ENCODE measurements at places on chromosomes 13 and 19.
A peak's percentile ranks its signal among the peaks of the same experiment; 100 is the strongest.

DNA sequence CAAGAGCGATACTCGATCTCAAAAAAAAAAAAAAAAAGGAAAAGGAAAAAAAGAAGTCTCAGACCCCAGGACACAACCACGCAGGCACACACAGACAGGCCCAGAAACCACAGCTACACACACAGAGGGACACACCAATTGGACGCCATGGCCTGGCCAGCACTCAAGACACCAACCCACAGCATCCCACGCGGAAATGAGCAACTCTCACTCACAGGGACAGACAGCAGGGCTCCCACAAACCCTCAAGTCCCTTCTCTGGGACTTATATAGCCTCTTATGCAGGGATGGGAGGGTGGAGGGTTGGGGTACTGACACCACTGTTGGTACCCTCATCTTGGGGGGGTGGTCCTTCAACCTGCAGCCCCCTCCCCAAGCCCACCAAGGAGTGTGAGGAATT, 5.9 kb downstream of the NOTCH3 start:
- no peak for DNase-seq

- no peak for DNase-seq
These were observed 100.0 kb downstream of the GADD45B start for GRCh38 chr19:2575734-2576481.

GRCh38 chr13:102191951-102192502, 209.8 kb downstream of the FGF14 start:
- DNase-seq = no peak

GRCh38 chr13:105918842-105919741, 616.4 kb downstream of the EFNB2 start:
- no peak for DNase-seq

DNA sequence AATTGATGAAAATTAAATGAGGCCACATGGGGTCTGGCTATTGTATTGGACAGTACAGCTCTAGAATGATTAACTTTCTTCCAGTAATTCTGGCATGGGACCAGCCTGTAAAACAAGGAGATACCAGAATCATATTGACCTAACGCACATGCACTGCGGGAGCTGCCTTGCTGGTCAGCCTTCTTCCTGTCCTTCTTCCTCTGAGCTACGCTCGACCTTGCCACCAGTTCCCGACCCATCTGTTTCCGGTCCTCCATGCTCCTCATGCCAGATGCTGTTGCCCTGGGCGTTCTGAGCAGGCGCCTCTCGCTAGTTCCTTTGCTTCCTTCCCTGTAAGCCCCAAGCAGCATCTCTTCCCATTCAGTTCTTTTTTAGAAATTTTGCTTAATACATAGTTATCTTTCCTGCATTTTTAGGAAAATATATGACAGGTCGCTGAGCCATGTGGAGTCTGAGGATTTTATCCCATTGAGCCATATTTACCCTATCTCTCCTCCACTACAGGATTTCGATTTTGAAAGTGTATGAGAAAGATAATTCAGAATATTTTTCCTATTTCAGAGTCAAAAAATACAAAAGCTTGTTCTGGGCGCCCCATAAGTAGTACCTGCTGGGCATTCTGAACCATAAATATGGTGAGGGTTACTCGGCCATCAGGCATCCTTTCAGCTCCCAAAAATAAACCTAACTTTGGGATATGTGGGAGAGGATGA, 38.6 kb downstream of the TNFRSF19 start:
- no peak for DNase-seq

GRCh38 chr13:45179428-45179827, 21.4 kb downstream of the KCTD4 start:
- DNase-seq = no peak

GRCh38 chr19:4851551-4852290, 15.7 kb downstream of the PLIN3 start:
- DNase-seq = peak; percentile 22

- DNase-seq = no peak
These were observed 26.3 kb upstream of the KL start for GRCh38 chr13:32989942-32990341.

DNA sequence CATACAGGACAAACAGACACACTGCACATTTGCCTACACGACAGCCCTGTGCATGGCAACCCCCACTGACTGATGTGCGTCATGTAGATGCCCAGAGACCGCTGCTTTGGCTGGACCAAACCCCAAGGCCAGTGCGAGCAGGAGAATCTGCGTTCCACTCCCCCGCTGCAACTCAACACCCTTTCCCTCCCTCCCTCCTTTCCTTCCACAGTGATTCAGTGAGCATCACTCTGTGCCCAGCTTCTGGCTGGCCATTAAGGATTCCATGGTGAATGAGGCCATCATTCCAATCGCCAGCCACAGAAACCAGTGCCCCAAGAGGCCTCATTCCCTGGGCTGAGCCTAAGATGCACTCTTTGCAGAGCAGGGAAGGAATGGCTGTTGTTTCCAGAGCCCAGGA, 61.6 kb downstream of the GSX1 start:
- DNase-seq = no peak

DNA sequence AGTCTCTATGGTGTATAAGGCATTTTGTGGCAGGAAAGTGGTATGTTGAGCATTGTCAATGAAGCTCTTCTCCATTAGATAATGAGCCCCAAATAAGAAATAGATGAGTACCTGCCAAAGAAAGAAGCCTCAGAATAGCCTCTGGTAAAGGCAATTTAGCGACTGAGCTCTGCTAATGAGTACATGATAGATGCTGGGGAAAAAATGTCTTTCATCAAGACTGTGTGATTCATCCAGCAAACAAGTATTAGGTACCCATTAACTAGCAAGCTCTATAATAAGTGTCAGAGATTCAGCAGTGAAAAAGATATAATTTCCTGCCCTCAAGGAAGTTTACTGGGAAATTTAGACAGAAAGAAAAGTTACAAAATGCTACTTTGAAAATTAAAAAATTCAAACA, 294.6 kb downstream of the ITGBL1 start:
- no peak for DNase-seq

DNA sequence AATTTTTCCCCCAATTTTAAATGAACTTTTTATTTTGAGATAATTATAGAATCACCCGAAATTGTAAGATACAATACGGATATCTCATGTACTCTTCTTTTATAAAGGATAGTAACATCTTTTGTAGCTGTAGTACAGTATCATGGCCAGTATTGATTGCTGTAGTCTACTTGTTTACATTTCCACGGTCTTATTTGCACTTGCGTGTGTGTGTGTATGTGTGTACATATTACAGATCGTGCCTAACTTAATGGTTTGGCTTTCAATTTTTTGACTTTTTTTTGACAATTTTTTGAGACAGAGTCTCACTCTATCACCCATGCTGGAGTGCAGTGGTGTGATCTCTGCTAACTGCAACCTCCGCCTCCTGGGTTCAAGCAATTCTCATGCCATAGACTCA, 6.7 kb downstream of the PAN3 start:
- DNase-seq = no peak

DNA sequence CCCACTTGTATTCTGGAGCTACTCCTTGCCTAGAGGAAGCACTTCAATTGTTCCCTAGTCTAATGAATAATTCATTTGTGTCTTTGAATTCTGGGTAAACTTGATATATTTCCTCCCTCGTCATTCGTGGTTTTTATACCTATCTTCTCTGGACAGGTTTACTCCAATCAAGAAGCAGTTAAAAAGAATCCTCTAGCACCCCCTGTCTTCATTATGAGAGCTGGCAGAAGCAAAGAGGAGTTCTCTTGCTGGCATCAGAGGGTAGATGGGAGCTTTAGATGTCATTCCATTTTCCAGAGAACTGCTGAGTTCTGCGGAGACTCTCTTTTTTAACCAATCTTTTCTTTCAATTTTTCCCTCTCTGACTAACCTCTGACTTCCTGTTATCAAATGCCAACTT, 627.7 kb downstream of the FGF9 start:
- DNase-seq = no peak

- DNase-seq = no peak
These were observed 146.9 kb upstream of the SOX21 start for GRCh38 chr13:94859278-94859691.

DNA sequence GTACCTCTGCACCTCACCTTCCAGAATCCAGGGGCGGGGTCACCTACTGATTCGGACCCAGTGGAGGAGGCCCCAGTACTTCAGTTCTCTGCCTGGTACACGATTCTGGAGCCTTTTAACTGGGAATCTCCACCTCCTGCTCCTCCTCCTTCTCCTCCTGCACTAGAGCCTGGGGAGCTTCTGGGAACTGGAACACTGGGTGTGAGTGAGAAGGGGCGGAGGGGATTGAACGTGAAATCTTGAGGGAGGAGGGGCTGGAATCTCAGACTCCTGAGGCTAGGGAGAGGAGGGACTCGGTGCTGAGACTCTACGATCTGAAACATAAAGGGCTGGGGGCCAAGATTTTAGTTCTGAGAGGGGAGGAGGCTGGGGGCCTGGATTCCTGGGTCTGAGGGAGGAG, at the start of gene KLK8:
Gene KLK8 (minus strand): TSS at position 90 of the 400 bp plus-strand sequence. CDS start 437 bp downstream, outside the sequence.
- DNase-seq = no peak

DNA sequence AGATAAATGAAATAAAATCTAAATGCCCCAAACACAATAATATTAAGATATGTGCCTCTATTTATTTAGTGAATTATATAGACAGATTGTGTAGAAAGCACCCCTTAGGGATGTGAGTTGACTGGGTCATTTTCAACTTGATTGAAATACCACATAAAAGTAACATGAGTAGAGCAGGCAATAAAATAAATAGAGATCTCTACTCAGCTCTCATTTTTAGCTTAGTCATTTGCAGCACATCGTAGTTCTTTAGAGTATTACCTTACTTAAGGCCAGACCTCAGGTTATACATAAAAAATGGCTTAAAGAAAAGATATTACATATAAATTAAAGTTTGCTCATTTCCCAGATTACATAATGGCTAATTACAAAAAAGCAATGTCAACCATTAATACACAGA, 1525.6 kb upstream of the PRR20A start:
- DNase-seq = no peak

GRCh38 chr19:29660835-29661234, 4.4 kb upstream of the PLEKHF1 start:
- no peak for DNase-seq

GRCh38 chr19:16516923-16517610, 20.9 kb downstream of the C19orf44 start:
- DNase-seq = no peak

DNA sequence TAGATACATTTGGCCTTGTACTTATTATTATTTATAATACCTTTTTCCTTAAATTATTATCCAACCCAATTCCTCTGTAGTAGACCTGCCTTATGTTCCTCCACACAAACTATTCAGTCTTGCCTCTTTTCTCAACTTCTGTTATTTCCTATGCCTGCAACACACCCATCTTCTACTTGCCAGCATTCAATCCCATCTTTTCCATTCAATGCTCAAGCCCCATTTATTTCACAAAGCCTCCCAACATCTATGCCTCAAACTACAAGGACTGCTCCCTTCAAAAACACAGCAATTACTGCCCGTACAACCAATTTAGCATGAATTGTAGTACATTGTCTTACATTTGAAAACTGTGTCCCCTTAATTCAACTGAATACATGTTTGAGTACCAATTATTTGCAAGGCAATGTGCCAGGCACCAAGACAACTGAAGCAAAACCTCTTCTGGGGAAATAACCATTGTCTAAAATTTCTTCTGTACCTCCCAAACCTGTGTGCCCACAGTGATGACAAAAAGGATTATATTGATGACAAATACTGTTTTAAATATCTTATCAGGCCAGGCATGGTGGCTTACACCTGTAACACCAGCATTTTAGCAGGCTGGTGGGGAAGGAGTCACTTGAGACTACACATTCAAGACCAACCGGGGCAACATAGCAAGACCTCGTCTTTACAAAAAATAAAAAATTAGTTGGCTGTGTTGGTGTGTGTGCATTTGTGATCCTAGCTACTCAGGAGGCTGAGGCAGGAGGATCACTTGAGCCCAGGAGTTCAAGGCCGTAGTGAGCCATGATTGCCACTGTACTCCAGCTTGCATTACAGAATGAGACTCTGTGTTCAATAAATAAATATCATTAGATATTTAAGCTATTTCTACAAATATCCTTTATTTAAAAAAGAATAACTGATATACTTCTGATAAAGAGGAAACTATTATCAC, 35.1 kb downstream of the ELF1 start:
- no peak for DNase-seq

GRCh38 chr19:49107625-49108459, 6.3 kb upstream of the LIN7B start:
- no peak for DNase-seq

GRCh38 chr19:16262618-16263017, 62.0 kb upstream of the KLF2 start:
- no peak for DNase-seq

- DNase-seq = no peak
These were observed 8.5 kb downstream of the MAU2 start for GRCh38 chr19:19329126-19329525.

DNA sequence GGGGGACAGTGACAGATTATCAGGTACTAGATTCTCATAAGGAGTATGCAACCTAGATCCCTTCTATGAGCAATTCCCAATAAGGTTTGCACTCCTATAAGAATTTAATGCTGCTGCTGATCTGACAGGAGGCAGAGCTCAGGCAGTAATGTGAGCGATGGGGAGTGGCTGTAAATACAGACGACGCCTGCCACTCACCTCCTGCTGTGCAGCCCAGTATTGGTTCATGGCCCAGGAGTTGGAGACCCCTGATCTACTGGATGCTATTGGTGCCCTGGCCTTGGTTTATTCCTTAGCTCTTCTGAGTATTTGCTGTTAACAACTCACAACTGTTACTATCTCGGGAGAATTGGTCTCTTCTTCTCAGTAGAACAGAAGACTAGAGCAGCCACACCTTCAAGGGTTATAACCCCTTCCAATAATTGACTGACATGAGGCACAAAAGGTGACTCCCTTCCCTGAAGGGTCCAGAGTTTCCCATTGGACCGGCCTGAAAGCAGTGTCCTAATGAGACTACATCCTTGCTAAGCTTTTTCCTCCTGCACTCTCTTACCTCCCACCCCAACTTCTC, 35.0 kb upstream of the RBM26 start:
- DNase-seq = no peak

DNA sequence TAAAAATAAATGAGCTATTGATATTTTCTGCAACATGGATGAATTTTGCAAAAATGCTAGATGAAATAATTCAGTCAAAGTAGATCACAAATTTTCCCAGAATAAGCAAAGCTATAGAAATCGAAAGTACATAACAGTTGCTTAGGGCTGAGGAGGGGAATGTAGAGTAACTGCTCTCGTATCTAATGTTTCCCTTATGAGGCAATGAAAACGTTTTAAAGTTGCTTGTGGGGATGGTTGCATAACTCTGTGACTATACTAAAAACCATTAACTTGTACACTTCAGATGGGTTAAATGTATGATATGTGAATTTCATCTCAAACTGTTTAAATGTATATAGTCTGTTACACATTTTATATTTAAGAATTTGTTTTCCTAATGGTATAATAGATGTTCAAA, 231.7 kb downstream of the GGACT start:
- DNase-seq = no peak

GRCh38 chr19:14405758-14406644, 13.1 kb downstream of the DDX39A start:
- peak; percentile 81 for DNase-seq

DNA sequence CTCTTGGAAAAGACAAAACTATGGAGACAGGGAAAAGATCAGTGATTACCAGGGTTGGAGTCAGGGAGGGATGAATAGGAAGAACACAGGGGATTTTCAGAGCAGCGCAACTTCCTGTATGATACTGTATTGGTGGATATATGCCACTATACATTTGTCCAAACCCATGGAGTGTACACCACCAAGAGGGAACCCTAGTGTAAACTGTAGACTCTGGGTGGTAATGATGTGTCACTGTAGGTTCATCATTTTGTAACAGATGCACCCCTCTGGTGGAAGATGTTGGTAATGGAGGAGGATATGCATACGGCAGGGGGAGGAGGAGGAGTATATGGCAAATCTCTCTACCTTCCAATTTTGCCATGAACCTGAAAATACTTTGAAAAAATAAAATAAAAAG, 68.1 kb downstream of the UFM1 start:
- no peak for DNase-seq

- no peak for DNase-seq
These were observed 22.3 kb downstream of the FAM216B start for GRCh38 chr13:42803563-42804204.
